ENCODE measurements at places on chromosomes 1 and 21.

- no peak for DNase-seq
Observed at GRCh38 chr1:78543941-78544643, 53.3 kb downstream of the PTGFR start.

- DNase-seq: no peak
Observed at GRCh38 chr1:54408147-54409066, 2.2 kb upstream of the SSBP3 start.

DNA sequence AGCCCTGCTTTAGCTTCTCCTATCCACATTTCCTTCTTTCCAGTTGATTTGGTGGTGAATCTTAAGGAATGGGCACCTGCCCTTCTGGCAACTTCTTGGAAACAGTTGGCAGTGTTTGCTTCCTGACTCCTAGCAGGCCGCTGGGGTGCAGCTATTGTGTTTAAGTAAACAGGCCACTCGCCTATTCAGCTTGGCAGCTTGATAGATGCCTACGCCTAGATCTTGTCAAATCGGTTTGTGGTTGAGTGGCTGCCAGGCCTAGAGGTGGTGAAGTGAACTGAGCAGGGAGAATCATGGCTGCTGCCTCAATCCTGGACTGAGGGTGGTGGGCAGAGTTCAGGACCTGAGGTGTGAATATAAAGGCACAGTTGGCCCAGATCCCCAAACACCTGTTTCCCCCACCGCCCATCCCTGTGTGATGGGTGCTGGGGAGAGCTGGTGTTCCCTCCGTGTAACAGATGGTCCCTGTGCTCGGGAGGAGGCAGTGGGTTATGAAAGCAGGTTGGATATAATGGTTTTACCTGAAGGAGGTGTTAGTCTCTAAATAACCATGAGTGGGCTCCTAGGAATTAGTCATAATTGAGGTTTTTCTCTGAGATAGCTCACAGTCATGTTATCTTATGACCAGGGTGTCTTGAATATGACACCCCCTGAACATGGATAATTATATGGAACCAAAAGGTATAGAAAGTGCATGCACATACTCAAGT is 940 bp upstream of the PLA2G2C start:
- no peak for DNase-seq

GRCh38 chr1:226268421-226269124 is 40.4 kb downstream of the LIN9 start:
- DNase-seq: no peak

- no peak for DNase-seq
Observed at GRCh38 chr1:115815694-115816093, 25.2 kb downstream of the NHLH2 start.
